Astrocyte (in vitro differentiated cells and primary cell): ENCODE measurements at places on chromosomes 2 and 18.

DNA sequence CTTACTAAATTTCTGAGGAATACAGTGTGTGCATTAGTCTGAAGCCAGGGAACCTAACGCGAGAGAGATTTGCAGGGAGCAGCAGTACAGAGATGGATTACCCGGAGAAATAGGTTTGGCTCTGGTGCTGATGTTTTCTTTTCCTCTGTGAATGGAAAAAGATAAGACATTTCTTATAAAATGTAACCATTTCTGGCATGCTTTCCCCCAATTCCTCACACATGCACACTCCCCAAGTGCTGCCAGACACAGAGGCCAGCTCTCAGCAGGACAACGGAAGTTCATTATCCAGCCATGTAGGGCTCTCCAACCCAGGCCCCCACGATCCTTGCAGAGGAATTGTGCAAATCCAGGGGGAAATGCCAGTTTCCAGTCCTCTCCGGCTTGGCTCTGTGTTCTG lies 224.5 kb upstream of the MGAT5 start:
- DNase-seq = peak; percentile 3

- no peak for DNase-seq
Measured at GRCh38 chr2:164840458-164840929, 1.1 kb downstream of the COBLL1 start.

DNA sequence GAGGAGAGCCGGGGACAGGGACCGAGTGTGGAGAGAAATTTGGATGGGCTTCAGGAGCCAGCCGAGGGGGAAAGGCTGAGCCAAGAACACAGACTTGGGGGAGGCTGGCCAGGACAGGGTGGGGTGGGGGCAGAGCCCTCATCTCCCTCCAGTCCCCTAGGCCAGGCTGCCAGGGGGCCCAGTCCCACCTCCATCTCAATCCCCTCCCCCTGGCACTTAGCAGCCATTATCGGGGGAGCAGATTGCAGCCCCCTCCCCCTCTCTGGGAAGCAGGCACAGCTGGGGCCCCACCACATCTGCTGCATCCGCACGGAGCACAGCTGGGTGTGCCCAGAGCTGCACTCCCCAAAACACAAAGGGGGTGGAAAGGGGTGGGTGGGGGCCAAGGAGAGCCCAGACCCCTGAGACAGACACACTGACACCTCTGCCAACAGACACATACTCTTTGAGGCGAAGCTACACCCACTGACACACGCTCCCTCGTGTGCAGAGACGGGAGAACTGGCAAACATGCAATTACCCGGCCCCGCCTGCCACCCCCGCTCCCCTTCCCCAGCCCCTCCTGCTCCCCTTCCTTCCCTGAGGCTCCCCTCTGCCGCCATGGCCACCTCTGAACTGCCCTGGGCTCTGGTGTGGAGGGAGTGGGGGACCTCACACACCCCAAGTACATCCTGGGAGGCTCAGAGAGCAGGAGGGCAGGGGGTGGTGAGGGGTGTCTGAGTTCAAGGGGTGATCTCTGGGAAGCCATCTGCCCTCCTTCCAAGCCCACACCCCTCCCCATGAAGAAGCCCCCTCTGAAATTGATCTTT lies 5.1 kb upstream of the ASIC4 start:
- DNase-seq = no peak

DNA sequence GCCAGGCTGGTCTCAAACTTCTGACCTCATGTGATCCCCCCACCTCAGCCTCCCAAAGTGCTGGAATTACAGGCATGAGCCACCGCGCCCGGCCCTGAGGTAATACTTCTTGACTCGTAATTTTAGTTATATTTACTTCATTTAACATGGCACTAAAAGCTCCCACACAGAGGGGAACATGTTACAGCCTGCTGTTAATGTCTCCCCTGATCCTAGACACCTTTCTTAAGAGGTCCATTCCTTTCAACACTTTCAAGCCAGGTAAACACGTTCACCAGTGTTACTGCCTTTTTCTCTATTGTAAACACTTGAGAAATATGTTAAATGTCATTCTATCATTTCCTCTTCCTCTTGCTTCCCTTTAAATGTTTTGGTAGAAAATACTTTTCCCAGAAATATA lies 161.4 kb downstream of the METTL4 start:
- no peak for DNase-seq

GRCh38 chr2:159454185-159454584 lies 162.2 kb downstream of the BAZ2B start:
- DNase-seq = peak; percentile 9

DNA sequence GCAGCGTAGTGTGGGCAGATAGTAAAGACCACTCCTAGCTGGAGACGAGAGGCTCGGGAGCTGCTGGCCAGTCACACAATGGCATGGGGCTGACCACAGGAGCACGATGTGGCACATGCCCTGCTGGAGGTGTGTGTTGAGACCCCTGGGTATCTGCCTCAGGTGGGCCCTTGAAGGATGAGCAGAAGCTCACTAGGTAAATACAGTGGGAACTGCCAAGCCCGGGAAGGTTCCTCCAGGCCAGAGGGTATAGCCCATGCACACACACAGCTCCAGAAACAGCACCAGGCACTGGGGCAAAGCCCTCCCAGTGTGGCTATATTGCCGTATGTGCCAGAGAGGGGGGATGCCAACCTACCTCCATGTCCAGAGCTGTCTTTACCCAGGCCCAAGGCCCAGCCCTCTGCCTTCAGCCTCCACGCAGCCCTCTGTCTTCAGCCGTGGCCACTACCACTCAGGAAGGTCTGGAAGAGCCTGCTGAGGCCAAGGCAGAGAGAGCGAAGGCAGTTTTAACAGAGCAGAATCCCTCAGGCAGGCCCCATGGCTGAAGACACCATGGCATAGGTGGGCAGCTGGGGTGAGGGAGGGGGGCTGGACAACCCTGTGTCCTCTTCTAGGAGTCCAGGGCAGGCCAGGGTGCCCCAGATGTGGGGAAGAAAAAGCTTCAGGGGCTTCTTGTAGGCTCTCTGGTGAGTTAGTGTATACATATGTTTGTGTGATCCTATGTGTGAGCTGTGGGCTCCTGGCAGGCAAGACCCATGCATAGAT lies 7.0 kb upstream of the ARID5A start:
- no peak for DNase-seq

GRCh38 chr2:132721938-132722337 lies 51.9 kb upstream of the LYPD1 start:
- no peak for DNase-seq

- DNase-seq = peak; percentile 61
Measured at GRCh38 chr18:23933407-23933806, 81.1 kb upstream of the TTC39C start.

DNA sequence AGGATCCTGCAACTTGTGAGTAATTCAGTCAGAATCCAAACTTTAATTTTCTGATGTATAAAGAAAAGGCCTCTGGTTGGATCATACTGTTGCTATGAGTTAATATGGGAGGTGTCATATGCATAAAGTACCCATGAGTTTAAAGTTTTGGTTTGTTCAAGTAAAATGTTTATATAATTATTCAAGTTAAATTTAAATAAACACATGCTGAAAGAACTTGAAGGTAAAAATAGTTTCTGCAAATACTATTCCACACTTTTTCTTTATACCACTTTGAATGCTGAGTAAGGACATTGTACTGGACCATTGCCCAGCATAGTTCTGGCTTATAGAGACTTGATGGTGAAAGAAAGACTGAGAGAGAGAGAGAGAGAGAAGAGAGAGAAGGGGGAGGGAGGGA lies 30.7 kb downstream of the PKP4 start:
- DNase-seq = peak; percentile 72
